C1 segment of cervical spinal cord (tissue), 14 donors: ENCODE measurements at places on chromosomes 11 and 22.

DNA sequence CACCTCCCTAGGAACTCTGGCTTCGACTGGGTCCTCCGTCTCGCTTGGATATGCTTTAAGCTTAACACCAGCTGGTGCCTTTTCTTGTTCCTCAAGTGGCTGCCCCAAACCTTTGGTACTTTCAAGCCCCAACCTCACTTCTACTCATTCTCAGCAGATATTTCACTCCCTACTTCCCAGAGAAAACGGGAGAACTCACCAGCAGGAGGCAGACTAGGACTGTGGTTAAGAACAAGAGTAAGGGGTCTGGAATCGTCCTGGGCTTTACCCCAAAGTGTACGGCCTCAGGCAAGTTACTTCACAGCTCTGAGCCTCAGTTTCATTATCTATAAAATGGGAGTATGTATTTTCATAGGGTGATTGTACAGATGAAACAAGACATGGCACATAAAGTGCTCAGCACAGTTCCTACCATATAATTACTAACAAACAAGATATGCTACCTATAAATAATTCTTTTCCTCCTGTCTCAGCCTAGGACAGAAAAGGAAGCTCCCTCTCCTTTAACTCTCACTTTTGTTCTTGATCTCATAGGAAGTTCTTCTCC is 37.8 kb downstream of the PAMR1 start:
- no peak for DNase-seq

- no peak for DNase-seq
Measured at GRCh38 chr11:63491636-63492372, 837 bp upstream of the PLAAT5 start.

DNA sequence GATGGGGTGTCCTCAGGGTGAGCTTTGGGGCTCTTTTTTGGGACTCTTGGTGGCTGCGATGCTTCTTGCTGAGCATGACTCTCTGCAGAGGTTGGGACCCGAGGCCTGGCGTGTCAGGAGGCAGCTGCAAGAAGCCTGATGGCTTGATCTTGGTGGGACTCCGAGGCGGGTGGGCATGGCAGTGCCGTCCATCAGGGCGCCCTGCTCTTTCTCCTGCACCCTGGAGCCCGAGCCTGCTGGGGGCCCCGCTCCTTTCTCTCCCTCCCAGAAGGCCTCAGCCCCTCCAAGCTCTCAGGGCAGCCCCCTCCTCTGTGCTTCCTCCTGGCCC is 432.7 kb downstream of the TBC1D22A start:
- DNase-seq = no peak

DNA sequence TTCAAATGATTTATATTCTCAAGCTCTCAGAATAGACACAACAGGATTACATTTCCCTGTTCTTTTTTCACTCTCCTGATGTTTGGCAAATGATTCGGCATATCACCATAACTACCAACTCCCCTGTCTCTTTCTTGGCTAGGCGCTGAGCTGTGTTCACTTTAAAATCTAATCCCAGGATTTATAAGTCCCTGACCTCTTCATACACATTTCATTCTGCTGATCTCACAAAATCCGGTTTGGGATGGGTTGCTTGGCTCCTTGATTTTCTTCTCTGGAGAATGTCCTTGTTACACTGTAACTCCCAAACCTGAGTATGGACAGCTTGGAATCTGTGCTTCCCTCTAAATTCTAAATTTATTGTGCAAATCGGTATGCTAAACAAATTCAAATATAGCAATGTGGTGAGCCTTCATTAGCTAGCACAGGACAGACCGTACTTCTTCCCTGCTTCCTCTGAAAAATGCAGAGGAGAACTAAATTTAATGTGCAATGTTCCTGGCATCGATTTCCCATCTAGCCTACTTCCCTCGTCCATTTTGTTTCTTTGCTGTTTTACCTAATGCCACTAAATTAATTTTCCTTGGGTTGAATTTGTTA is 858.5 kb upstream of the FAT3 start:
- no peak for DNase-seq

DNA sequence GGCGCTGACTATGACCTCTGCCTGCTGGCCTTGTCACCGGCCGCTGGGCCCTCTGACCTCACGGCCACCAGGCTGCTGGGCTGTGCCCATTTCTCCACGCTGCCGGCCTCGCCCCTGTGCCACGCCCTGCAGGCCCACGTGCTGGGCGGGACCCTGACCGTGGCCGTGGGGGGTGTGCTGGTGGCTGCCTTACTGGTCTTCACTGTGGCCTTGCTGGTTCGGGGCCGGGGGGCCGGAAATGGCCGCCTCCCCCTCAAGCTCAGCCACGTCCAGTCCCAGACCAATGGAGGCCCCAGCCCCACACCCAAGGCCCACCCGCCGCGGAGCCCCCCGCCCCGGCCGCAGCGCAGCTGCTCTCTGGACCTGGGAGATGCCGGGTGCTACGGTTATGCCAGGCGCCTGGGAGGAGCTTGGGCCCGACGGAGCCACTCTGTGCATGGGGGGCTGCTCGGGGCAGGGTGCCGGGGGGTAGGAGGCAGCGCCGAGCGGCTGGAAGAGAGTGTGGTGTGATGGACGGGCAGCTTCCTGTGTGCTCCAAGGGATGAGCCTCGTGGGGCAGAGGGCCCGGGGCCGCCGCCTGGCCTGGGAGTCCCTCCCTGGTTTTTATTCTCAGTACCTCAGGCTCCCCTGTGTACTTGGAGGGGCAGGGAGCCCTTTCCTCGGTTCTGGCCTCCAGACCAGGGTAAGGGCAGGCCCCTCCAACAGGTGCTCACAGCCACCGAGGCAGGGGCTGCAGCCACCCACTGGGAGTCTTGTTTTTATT is 3.0 kb downstream of the LRFN4 start:
- DNase-seq = no peak

- no peak for DNase-seq
Measured at GRCh38 chr11:118633319-118633690, 25.9 kb downstream of the PHLDB1 start.

- DNase-seq = no peak
Measured at GRCh38 chr11:70734379-70734778, 336.1 kb downstream of the CTTN start.

GRCh38 chr11:121958323-121958970 is 157.6 kb downstream of the BLID start:
- DNase-seq = no peak

- no peak for DNase-seq
Measured at GRCh38 chr11:93753241-93753640, 11.8 kb downstream of the C11orf54 start.

- no peak for DNase-seq
Measured at GRCh38 chr11:124751741-124752470, at the start of gene VSIG2. Gene VSIG2 (minus strand): TSS chr11:124752255. CDS start chr11:124752137, 118 bp downstream.
